ENCODE measurements at places on chromosomes 6 and 20.

GRCh38 chr6:43096451-43097097, 20.5 kb downstream of the PTK7 start:
- no peak for DNase-seq

- no peak for DNase-seq
These were observed 174.5 kb downstream of the CDC5L start for GRCh38 chr6:44561832-44562665.

DNA sequence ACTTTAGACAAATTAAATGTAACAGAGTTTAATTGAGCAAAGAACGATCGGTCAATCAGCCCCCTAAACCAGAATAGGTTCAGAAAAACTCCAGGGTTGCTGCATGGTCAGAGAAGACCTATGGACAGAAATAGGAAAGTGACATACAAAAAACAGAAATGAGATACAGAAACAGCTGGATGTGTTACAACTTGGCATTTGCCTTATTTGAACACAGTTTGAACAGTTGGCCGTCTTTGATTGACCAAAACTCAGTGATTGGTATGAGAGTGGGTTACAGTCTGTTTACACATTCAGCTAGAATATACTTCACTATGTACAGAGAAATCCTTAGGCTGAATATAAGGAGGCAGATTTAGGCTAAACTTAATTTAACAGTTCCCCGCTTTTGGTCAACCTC, 19.9 kb downstream of the SRSF6 start:
- DNase-seq, result no peak

GRCh38 chr6:115765966-115766365, 294.7 kb downstream of the FRK start:
- DNase-seq, result no peak

DNA sequence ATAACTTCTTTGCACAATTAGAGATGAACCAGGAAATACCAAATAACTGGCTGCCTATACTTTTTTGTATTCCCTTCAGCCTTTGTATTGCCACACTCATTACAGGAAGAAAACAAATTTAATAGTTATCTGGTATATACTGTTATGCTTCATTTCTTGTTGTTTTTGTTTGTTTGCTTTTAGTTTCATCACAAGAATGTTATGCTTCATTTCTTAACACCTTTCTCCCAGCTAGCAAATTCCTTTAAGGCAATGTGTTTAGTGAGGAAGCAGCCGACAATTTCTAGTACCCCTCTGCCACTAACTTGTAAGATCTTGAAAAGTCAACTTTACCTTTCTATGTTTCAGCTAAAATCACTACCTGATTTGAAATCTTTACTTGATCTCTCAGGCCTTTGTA, 1.4 kb downstream of the NCOA6 start:
- no peak for DNase-seq

- no peak for DNase-seq
These were observed 8.5 kb upstream of the OCSTAMP start for GRCh38 chr20:46559001-46559400.

DNA sequence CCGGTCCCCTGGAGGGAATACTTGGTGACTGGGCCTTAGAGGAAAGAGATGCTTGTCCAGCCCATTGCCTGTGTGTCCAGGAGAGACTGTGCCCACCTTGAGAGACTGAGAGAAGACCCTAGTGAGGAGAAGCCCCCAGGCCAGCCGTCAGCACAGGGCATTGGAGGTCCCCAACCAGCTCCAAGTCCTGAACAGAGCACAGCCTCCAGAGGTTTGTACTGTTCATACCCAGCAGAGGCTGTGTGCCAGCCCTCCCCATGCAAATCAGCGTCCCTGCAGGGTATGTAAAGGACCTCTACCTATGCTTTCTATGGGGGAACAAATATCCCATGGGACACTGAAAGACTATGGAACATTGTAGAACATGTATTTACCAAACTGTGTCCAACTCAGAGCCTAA, 8.4 kb downstream of the HLA-E start:
- DNase-seq, result no peak

- DNase-seq, result no peak
These were observed 12.8 kb downstream of the MYLK4 start for GRCh38 chr6:2737885-2738284.

DNA sequence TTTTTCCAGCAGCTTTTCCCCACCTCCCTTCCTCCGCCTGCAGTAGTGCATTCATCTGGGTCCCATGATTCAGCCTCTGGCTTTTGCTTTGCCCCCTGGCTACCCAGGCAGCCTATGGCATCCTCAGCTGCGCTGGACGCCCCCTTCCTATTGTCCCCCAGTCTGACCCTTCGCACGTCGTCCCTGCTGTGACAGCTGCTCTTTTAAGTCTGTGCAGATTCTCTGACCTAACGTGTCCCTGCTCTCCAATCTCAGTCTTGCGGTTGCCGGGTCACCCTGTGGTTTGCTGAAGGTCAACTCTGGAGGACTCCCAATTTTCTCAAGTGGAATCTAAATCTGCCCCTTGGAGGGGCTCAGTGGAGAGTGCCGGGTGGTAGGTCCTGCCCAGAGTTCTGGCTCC, 294.3 kb downstream of the CDC5L start:
- DNase-seq, result no peak

- DNase-seq, result no peak
These were observed 47.8 kb downstream of the CDH22 start for GRCh38 chr20:46260480-46260879.

DNA sequence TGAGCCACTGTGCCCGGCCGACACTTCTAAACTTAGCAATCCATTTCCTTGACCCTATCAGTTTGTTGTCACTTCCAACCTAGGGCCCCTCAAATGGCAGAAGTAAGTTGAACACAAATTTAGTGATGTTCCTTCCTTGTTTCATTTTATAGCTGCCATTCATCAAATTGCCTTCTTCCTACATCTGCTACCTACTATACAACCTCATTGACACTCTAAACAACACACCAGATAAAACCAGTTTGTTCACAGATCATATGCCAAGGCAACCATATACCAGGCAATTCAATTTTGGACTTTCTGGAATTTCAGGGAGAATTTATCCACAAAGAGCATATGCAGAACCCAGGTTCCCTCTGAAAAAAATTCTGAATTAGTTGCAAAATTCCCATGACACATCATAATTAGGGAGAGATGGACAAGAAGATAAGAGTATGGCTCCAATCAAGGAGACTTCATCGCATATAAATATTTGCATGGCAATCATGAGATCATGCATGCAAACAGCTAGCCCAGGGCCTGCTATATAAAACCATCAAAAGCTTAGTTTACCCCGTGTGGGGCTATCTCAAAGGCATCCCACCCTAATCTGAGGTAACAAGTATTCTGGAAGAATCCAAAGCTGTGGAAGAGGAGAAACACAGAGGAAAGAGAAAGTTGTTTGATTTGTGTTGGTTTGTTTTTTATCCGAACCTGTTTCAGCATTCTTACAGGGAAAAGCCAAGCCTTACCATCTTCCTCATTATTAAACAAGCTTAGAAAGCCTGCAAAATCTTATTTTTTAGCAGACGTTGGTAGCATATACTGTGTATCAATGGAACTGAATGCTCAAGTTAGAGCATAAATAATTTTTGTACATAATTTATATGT, 132.8 kb upstream of the TNFAIP3 start:
- DNase-seq, result no peak

- DNase-seq, result no peak
These were observed 415.1 kb upstream of the MARCKS start for GRCh38 chr6:113442040-113442439.

GRCh38 chr6:130105996-130106704, 87.8 kb downstream of the L3MBTL3 start:
- no peak for DNase-seq

DNA sequence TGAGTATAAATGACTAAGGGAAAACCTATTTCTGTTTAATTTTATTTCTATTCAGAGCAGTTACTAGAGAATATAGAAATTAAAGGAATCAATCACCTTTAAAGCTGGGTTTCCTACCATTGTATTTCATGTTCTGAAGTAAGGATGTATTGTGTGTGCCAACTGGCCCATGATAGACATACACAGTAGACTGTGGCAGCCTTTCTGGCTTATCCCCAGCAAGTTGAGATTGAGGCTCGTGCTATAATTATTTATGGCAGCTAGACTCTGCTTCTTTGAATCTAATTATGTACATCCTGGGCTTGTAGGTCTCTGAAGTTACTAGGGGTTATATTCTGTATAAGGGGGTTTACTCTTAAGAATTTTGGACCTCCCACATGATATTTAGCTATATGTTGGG, 44.4 kb downstream of the ZNF292 start:
- no peak for DNase-seq

DNA sequence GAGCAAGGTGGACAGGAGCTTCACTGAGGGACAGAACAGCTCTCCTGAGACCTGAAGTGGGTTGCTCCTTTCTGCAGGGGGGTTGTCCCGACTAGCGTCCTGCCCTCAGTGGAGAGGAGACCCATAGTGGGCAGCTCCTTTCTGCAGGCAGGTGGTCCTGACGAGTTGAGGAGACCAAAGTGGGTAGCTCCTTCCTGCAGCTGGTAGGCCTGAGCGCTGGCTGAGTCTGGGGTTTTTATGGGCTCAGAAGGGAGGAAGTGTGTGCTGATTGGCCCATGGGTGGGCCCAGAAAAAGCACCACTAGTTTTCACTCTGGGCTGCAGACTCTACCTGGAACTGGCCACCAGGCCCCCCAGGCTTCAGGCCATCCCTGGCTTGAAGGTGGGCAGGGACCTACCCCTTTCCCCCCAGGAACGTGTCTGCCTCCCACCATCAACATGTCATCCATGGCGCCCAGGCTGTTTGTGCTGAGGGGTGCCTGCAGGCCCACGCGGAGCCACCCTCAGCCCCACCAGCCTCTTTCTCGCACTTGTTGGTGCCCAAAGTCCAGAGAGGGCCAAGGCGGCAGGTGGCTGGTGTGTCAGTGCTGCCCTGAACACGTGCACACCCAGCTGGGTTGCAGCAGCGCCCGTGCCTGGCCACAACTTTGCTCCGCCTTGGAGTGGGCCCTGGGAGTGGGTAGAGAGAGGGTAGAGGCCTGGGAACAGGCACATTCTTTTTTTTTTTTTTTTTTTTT, 1.6 kb upstream of the DEK start:
- no peak for DNase-seq

DNA sequence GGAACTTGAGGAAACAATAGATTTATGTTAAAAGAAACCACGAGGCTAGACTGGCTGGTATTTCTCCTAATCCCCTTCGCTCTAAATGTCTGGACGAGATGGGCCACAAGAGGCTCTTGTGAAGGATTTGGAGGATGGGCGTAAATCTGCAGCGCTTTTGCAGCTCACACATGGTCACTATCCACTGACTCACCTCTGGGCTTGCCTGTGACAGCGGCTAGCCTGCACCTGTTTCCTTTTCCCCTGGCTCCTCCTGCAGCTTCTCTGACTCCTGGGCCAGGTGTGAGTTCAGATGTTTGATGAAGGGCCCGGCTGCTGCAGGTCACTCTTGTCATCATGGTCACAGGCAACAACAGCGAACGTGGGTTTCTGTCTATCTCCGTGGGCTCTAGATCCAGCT, 629.4 kb downstream of the CBLN4 start:
- DNase-seq, result no peak

DNA sequence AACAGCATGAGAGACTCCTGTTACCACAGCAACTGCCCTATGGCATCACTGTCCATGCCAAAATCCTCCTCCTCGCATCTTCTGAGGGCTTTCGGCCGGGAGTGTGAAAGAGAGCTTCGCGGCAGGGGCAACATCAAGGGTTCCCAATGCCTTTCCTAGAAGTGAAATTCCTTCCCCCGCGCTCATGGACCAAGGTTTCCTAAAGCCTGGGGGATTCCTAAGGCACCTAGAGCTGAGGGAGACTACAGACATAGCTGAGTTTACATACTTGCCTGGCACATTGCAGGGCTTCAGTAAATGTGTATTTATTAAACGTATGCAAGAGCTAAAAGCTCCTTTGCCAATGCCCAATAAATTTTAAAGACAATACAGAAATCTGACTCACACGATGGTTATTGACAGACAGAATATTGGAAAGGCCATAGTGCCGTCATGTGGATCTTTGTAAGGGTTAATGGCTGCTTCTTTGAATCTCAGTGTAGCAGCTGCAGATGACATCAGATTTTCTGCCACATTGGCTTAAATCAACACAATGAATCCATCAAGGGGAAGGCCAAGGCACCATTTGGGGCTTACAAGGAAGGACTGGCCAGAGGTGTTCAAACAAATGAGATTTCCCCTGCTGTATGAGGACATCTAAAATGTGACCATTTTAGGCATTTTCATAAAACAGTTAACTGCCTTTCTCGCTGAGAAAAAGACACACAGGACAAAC, 281.2 kb upstream of the JARID2 start:
- no peak for DNase-seq

Measured in naive thymus-derived CD8-positive, alpha-beta T cell (primary cell).